Ureter (tissue), 1 donor: ENCODE measurements at places on chromosomes 2 and 18. TPM values are rescaled to one million over a fixed set of nuclear protein-coding genes. Genes with fewer than 3 reads are reported as not detected.

Gene TM4SF20
- total RNA-seq, result not detected

Gene SESTD1
- total RNA-seq, result 70.6 TPM

Gene ANKRD53
- total RNA-seq, result 1.8 TPM

DNA sequence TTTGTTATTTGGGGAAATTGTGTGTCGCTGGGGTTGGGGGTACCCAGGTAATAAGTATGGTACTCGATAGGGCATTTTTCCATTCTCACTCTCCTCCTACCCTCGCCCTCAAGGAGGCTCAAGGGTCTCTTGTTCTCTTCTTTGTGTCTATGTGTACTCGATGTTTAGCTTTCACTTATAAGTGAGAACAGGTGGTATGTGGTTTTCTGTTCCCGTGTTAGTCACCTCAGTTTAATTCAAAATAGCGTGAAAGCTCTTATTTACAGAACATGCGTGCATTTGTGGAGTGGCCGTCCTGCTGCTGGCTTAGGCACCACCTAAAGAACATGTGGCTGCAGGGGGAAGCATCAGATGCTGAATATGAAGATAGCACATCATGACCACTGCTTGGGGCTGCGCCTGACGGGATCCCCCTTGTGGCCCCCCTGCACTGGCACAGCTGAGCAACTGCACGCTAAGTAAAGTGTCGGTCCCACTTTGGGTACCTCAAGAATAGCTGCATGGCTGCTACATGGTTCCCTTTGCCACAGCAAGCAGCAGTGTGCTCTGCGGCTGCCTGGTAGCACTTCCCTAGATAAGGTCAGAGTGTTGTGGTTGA lies 569.0 kb downstream of the DCDC2C start:
- no peak for DNase-seq

DNA sequence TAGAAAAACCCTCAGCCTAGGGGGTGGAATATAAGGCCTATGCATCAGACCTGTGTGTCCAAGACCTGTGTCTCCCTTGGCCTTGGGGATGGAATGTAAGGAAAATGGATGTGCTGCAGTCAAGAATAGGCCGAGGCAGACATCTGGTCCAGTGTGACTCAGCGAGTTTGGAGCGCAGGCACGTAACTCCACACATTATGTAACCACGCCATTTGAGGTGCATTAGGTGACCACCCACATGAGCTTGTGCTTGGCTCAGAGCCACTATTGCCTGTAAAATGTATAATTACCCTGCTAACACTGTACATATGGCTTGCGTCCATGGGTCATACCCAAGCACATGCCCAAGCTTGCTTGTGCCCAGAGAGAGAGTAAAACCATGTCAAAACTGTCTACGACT lies 580.9 kb upstream of the HNMT start:
- DNase-seq, result no peak

GRCh38 chr2:127051116-127052056 lies 55.6 kb downstream of the BIN1 start:
- DNase-seq, result peak; percentile 44

- no peak for DNase-seq
Observed at GRCh38 chr2:133266041-133266925, 302.0 kb downstream of the NCKAP5 start.

DNA sequence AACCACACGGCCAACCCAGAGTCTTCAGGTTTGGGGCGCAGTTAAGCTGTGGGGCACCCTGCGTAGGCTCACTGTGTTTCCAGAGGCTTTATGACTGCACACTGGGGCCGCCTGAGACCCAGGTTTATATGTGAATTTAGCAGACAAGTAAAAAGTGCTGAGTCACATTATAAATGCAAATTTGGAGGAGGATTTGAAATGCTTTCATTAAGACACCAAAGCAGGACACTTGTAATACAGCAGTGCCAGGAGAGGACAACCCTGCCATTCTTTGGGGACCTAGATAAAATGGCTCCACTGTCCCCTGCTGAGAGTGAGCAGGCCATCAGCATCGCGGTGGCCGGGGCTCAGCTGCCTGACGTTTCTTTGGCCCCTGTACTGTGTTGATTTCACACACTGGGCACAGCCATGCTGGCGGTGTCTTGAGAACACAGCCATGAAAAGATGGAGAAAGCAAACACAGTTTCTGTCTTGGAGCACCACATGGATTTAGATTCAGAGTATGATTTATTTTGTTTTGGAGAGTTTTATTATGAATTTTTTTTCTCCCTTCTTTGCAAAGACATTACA lies 10.2 kb downstream of the ACKR3 start:
- DNase-seq, result no peak

- no peak for DNase-seq
Observed at GRCh38 chr2:150063432-150063889, 424.0 kb downstream of the RND3 start.

- no peak for DNase-seq
Observed at GRCh38 chr2:133627741-133628140, 59.5 kb upstream of the NCKAP5 start.

DNA sequence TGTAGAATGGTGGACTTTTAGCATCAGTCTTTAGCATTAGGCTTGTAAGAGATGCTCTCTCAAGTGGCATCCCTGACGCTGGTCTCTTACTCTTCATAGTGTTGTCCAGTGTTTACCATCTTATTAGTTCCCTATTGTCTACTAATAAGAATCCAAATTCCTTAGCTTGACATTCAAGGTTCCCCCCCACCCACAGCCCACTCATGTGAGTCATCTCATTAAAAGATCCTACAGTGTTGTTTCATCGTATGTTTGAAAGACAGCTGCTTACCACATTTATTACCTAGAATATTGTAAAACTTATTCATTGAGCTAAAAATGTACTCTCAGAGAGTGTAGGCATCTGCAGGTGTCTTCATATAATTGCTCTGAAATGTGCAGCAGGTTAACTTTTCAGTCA lies 28.5 kb downstream of the EIF5B start:
- no peak for DNase-seq

GRCh38 chr18:62979176-62979575 lies 263.8 kb downstream of the PHLPP1 start:
- DNase-seq, result peak; percentile 65

GRCh38 chr18:75169411-75169810 lies 39.5 kb downstream of the PTGR3 start:
- no peak for DNase-seq

GRCh38 chr2:118202707-118203303 lies 114.5 kb downstream of the INSIG2 start:
- DNase-seq, result no peak

DNA sequence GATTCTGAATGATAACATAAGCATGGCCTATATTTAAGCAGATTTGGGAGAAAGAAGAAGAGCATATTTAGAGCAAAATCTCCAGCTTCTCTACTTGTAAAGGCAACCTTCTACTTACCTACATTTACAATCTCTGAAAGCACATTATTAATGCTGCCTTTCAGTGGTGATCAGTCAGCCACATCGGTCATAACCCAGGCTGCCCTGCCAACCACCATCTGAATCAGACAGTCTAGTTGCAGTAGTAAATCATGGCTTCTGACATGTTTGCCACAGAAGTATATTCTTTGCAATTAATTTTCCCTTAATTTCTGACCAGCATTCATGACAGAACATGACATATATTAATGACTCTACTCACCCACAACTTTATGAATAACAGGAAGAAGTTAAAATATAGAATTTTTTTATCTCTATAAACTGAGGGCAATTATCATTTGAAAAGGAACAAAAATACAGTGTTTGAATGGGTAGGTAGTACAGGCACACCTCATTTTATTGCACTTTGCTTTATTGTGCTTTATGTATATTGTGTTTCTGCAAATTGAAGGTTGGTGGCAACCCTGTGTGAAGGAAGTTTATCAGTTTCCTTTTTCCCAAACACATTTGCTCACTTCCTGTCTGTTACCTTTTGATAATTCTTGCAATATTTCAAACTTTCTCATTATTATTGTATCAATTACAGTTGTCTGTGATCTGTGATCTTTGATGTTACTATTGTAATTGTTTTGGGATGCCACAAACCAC lies 531.6 kb upstream of the CHAC2 start:
- no peak for DNase-seq

- no peak for DNase-seq
Observed at GRCh38 chr2:220833446-220833845, 738.7 kb downstream of the EPHA4 start.

DNA sequence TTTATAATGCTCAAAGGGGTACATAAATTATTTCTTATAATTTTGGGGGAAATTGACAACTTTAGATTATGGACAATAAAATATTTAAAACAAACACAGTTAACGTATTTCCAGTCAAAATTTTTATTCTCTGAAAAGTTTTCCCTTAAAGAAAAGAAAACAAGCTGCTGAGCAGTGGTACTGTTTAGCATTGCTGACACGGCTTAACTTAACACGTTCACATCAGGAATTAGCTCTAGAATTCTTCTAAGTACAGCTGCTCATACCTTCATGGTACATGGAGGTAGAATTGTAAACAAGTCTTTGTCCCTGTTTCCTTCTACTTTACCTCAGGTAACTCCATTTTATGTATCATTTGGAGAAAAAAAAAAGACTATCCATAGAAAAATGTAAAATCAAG lies 2.0 kb downstream of the SLC38A11 start:
- no peak for DNase-seq

DNA sequence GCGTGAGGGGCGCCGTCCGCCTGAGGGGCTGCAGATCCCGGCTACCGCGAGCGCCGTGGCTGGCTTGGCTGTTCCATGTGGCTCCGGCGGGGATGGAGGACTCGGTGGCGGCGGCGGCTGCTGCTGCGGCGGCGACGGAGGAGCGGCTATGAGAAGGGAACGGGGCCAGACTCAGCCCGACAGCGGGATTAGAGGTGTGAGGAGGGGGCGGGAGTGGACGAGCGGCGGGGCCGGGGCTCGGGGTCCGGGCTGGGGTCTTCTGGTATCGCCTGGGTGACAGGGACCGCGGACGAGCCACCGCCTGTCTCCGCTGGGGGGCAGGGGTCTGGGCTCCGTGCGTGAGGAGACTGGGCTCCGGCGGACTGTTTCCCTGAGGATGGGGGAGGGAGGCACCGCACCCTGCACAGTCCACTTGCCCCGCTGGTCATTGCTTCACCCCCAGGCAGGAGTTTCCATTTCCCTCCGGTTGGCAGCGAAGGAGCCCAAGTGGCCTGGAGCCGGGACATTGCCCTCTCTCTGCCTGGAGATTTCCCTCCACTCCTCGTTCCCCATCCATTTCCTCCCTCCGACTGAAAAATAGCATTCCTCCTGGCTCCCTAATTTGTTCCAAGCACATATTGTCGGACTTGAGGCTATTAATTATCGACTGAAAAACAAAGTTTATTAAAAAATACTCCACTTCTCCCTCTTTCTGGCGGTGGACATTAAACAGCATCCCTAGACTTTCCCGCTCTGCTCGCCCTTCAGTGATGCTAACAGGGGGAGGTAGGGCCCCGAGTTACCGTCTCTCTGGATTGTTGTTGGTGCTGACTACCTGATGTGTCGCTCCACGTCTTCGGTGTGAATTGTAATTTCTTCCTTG lies 577 bp downstream of the EHBP1 start:
- DNase-seq, result peak; percentile 72

DNA sequence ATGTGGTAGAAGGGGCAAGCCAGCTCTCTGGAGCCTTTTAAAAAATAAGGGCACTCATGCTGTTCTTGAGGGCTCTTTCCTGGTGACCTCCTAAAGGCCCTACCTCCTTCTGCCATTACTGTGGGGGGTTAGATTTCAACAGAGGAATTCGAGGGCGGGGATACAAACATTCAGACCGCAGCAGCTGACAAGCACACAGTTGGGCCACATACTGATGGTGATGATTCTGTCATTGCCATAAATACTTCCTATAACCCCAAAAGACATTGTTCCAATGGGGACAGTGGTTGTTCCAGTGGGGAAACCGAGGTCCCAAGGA lies 67.0 kb downstream of the TSHZ1 start:
- DNase-seq, result no peak
